ENCODE measurements at places on chromosomes 2 and 18.

GRCh38 chr18:33745871-33746545 lies 168.0 kb downstream of the ASXL3 start:
- no peak for DNase-seq

DNA sequence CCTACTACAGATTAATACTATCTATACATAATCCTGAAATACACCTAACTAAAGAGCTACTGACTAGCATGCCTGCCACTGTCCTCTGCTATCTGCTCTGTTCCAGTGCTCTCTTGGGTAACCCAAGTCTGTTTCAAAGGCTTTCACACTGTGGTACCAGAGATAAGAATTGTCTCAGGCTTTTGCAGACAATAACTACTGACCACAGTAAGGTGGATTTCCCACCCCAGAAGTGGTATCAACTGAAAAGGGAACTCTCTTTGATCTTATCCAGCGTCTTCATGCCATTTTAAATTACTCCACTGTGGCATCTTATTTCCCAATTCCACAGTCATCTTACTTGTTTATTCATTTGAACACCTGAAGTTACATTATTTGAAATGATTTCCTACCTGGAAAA lies 190.2 kb downstream of the IKZF2 start:
- DNase-seq = no peak

- DNase-seq = no peak
Observed at GRCh38 chr2:239193401-239193811, 207.4 kb downstream of the HDAC4 start.

DNA sequence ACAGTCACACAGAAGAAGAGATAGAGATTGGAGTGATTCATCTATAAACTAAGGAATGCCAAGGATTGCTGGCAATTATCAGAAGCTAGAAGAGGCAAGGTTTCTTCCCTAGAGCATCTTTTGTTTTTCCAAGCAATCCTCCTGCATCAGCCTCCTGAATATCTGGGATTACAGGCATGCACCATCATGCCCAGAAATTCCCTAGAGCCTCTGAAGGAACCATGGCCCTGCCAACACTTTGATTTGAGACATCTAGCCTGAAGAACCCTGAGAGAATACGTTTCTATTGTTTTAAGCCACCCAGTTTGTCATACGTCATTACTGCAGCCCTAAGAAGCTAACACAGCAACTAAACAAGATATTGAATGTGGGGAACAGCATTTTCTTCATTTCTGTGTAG lies 525.0 kb downstream of the ERBB4 start:
- DNase-seq = no peak

DNA sequence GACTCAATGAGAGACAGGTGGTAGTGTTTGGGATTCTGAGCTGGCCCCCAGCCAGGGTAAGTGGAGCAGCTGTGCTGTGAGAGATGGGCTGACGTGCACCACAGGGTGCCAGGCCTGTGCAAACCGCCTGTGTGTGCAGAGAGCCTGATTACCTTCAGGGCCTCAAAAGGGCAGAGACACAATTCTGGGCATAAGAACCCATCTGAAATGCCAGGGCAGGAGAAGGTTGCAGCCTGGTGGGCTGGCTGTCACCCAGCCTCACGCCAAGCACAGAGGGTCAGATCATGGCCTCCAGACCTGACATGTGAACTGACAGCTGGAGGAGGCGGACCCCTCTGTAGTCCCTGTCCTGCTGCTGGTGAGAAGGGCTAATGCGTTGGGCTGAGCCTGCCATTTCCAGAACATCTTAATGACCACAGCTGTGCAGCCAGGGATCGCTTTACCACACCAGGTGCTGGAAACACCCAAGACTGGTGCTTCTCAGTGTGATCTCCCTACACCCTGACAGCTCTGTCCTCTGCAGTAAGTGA lies 100.9 kb downstream of the ARL4C start:
- no peak for DNase-seq

- DNase-seq = peak; percentile 91
Observed at GRCh38 chr2:40348665-40349064, 103.2 kb downstream of the SLC8A1 start.

DNA sequence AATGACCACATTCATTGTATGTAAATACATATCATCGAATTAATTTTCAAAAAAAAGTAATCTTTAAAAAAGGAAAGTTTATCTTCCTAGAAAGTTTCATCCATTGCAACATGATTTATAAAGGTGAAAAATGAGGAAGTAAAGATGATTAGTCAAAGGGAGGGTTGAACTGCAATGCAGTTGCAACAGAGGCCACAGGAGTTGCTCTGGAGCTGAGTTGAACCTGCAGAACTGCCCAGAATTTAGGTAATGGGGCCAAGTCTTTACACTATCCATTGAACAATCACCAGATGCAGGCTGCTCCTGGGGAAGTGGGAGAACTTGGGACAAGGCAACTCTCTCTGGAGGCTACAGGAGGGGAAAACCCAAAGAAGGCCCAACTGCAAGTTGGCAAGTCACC lies 390.7 kb downstream of the METTL4 start:
- DNase-seq = no peak

- DNase-seq = no peak
Observed at GRCh38 chr18:72783530-72783929, 84.3 kb downstream of the NETO1 start.

Measured in foreskin fibroblast (primary cell).